Stimulated activated CD8-positive, alpha-beta memory T cell treated with anti-CD3 and anti-CD28 coated beads, Interleukin-7, amount 100 ng/mL, for 4 hours (primary cell): ENCODE measurements at places on chromosomes 2 and 18.

DNA sequence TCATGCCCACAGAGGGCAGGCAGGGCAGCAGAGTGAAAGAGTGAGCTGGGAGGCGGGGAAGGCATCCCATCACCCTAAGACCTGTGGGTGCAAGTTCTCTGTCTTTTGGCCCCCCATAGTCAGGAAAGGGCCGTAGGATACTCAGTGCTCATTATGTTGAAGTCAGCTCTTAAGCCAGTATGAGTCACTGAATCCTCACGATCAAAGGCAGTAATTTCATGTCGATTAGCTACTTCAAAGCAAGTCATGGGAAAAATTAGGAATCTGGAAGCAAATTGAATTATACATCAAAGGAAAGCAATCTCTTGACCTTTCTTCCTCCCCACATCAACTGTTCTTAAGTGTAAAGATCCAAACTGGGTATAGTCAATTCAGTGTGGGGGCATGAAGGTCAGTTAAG, 178.9 kb downstream of the FHOD3 start:
- DNase-seq: no peak

GRCh38 chr2:119702203-119702917, 23.4 kb downstream of the TMEM177 start:
- DNase-seq: no peak

DNA sequence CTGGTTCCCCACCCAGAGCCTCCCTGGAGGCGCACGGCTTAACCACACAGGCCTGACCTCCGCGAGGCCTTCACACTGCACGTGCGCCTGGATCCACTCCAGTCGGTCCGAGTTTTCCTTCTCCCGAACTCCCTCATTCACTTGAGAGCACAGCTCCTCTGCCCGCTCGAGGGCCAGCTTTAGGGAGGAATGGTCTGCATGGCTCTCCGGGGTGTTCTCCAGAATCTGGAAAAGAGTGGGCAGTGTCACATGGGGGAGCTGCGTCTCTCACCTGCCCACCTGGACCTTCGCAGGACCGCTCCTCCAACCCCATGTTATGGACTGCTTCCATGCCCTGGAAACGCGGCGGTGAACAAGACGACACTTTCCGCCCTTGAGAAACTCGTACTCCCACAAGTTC, 35.9 kb downstream of the FAM228A start:
- no peak for DNase-seq

GRCh38 chr2:71811726-71812125, 335.9 kb downstream of the CYP26B1 start:
- no peak for DNase-seq

- no peak for DNase-seq
Measured at GRCh38 chr2:238700117-238700457, 147.8 kb upstream of the TWIST2 start.

GRCh38 chr2:224221455-224221913, 180.4 kb downstream of the FAM124B start:
- DNase-seq: no peak

DNA sequence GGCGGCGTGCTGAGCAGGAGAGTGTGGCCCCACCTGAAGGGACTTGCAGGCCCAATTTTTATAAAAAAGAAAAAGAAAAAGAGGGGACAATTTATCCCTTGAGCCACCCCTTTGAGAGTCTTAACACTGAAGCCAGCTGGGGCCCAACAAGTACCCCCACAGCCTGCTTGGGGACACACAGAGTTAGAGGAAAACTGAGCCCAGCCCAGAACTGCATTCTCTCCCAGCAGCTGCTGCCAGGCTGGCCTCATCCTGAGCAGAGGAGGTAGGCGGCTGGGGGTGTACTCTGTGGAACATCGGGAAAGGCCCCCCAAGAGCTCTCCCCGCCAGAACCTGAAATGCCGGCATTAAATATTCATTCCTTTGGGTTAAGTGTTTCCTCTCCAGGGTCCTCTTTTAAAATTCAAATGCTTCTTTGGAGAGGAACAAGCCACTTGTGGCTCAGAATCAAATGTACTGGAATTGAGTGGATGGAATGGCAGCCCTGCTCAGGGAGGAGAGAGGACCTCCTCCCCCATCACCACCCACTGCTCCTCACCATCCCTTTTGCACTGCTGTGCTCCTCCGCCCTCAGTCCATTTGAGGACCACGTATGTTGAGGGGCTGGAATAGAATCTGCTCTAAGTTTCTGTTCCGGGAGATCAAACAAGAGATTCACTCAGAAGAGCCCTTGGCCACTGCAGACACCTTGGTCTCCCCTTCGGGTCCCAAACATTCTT, 45.6 kb downstream of the C1QL2 start:
- no peak for DNase-seq

GRCh38 chr2:85838181-85838580, 50.6 kb downstream of the ST3GAL5 start:
- DNase-seq: no peak

DNA sequence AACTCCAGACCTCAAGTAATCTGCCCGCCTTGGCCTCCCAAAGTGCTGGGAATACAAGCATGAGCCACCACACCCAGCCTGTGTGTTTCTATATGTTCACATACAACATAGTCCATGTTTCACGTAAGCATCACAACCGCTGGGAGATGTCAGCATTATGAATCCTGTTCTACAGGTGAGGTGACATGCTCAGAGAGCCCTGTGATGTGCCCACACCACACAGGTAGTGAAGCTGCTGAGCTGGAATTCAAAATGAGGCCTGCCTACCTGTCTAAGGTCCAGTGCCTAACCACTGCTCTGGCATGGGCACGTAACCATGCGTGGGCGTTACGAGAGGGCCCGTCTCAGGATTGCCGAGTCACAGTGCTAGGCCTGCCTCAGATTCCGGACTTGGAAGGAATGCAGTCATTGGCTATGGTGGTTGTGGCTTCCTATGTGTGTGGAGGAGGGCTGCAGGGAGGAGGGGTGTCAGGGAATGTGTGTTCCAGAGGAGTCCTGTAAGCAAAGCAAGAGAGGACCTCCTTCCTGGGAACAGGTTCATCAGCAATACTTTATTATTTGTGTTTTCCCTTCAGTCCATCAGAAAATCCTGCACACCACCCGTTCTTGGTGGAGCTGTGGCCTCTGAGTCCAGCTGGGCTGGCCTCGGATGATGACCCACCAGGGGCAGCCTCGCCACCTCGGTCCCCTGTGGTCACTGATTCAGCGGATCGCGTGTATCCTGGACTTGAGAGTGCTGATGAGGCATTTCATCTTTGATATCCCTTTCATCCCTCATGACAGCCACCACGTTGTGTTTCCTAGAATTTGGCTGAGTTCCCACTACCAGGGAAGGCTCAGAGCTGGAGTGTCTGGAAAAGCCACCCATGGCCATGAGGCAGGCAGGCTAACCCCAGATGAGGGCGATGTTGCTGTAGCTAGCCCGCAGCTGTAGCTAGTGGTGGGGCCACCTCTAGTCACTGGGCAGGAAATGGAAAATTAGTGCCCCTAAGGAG, 31.1 kb downstream of the HK2 start:
- no peak for DNase-seq

DNA sequence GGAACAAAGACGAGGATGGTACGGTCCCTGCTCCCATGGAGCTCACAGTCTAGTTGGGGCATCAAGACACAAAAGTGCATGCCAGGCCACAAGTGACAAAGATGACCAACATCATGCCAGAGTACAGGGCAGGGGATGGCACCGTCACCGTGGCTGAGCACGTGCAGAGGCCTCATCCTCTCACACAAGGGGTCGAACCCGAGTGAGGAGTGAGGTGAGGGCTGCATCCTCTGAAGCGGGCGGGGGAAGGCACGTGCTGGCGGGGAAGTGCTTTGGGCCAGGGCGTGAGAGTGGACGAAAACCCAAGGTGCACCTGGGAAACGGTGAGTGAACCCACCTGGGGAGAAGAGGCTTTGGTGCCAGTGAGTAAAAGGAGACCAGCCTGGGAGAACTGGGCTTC, 41.0 kb downstream of the MRPL35 start:
- DNase-seq: no peak

DNA sequence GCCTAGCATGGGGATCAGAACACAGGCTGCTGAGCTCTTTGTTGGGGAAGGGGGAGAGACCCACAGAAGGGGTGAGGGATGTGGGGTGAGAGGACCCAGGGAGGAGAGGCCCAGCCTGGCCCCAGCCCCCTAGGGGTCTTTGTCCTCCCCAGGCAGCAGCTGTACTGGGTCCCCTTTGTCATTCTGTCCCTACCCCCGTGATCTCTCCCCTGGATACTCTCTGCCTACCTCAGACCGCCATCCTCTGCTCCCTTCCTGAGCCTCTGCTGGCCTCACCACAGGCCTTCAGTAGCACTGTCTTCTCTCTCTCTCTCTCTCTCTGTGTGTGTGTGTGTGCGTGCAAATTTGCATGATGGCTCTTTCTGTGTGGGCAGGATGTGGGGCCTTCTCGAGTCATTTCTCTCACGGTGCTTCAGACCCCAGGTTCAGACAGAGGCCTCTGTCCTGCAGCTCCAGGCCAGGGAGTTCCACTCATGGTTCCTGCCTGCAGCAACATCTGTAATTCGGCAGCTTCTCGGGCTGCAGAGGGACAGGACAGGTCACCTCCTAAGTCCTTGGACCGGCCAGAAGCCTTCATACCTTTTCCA, 1.4 kb downstream of the PSD4 start:
- peak; percentile 50 for DNase-seq

DNA sequence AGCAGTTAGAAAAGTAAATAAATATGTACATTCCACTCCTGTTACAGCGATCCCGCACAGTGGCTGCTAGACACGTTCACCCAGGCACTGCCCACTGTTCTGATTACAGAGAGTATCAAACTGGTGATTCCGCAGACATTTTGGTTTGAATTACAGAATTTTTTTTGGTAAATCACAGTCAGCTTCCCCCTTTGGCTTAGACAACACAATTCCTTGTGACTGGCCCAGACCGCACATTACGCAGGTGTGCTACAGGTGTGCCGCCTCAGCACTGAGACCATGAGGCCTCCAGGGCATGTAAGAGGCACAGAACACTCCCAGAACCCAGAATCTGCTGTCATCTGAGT, 112.3 kb downstream of the PXDN start:
- no peak for DNase-seq

DNA sequence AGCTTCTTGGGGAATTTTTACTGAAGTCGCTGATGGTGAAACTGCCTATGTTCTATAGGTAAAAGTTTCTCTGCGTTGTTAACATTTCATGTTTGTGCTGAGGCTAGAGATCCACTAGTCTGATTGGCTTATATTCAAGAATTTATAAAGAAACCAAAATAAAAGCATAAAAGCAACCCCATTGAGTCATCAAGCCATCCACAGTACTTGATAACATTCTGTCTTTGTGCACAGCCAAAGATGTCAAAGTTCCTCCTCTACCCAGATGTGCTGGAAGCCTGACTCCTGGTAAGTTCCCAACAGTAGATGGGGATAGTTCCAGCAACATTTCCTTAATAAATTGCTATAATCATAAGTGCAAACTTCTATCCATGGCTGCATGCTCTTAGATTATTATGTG, 107.8 kb downstream of the TANC1 start:
- no peak for DNase-seq

DNA sequence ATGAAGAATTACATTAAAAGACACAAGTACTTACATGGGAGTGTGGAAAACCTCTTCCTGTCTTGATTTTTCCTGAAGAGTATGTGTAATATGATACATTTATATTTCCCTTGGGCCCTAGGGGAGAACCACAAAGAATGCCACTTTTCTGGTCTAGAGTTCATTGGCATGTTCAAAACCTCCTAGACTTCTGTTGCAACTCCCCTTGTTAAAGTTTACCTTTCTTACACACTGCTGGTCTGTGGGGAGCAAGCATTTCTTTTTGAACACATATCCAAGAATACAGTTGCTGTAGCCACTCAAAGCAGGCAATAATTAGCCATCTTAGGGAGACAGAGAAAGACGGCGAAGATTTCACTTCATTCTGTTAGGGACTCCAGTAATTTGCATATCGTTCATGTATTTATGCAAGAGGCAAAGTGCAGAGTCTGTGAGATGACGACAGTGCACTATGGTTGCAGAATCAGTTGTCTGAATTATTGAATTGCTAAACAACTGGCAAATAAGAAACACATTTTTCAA, 103.5 kb downstream of the NOL4 start:
- DNase-seq: no peak

DNA sequence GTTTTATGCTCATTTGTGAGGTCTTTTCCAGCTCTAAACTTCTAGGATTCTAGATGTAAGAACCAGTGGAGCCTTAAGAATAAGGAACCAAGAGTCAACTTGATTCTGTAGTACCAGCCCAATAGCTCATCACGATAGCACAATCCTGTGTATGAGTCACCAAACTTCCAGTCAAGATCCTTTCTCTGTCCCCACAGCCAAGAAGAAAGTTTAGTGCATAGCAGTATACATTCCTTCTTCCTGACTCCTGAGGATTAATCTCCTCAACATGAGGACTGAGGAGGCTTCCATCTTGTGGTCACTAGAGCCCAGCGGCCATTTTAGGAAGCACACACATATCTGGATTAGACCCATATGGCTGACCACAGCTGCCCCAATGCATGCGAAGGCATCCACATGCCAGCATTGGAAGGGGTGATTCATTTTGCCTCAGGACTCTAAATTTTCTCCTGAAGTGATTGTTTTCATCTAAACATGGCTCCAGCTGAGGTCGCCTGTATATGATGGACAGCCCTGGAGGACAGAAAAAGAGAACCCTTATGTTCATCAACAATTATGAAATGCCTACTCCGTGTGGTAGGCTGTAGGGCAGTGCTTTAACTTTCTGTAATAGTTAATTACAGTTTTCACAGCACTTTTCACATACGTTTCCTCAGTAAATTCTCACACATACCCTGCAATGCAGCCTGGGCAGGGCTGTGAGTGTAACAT, 53.5 kb downstream of the RASGRP3 start:
- DNase-seq: no peak

DNA sequence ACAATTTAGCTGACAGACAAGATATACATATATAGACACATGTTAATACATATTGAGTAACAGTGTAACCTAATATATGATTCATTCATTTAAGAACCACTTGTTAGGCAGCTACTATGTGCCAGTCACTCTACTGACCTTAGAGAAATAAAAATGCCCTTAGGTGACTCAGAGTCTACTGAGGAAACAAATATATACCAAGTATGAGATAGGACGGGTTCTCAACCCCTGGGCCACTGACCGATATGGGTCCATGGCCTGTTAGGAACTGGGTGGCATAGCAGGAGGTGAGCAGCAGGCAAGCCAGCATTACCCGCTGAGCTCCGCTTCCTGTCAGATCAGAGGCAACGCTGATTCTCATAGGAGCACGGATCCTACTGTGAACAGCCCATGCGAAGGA, 14.8 kb downstream of the STRN start:
- no peak for DNase-seq

DNA sequence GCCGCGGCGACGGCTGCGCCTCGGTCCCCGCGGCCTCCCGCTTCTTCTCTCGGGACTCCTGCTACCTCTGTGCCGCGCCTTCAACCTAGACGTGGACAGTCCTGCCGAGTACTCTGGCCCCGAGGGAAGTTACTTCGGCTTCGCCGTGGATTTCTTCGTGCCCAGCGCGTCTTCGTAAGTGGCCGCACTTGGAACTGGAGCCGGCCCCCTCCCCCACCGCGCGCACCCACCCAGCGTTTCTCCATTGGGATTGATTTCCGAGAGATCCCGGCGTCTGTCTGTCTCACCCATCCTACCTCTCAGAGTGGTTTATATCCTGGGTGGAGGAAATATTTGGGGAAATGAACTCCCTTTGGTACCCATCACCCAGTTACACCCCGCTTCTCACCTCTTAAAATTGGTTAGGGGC, 498 bp downstream of the ITGAV start:
- no peak for DNase-seq
